ENCODE measurements at places on chromosomes 5 and 9.

- DNase-seq: peak; percentile 96
Observed at GRCh38 chr9:105244003-105244733, at the start of gene SLC44A1. Gene SLC44A1, plus strand, starts transcription at chr9:105244651. Its CDS starts 218 bp downstream, at chr9:105244869.

GRCh38 chr5:32231929-32232328 is 57.8 kb upstream of the GOLPH3 start:
- no peak for DNase-seq

DNA sequence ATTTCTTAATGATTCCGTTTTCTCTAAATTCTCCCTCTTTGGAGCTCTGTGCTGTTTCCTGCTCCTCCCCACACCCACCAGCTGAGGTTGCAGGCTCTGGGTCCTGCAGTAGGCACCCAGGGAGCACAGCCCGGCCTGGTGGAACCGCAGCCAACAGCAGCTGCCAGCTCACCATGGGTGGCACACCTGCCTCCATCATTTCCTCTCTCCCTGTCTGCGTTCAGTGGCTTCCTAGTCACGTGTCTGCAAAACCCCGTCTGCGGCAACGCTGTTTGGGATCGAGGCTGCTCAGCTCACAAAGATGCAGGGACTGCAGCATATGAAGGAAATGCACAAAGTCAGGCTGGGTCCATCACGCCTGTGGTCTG is 367.8 kb downstream of the IRX2 start:
- DNase-seq: no peak

- DNase-seq: no peak
Observed at GRCh38 chr9:21690561-21690960, 111.9 kb upstream of the MTAP start.

- DNase-seq: no peak
Observed at GRCh38 chr5:159951387-159951786, 35.1 kb downstream of the ADRA1B start.

- peak; percentile 97 for DNase-seq
Observed at GRCh38 chr9:129139993-129140396, 28.8 kb downstream of the PTPA start.

DNA sequence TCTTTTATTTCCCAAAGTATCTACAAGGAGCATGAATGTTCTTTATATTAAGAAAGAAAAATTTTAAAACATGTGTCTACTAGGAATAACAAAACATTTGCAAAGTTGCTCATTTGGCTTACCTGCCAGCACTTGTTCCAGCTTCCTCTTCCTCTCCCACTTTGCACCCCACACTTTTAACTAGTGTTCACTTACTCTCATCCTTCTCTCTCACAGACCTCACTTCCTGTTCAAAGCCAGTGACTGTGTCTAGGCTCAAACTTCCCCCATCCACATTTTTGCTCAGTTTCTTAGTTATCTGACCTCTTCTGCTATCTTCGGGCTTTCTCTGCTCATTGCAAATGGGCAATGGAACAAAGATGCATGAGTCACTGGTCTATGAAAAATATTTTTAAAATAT is 512.2 kb upstream of the ZNF462 start:
- no peak for DNase-seq

- no peak for DNase-seq
Observed at GRCh38 chr5:145867806-145868205, 5.0 kb downstream of the GRXCR2 start.

GRCh38 chr5:95644351-95645042 is 2.1 kb upstream of the RFESD start:
- DNase-seq: peak; percentile 59

DNA sequence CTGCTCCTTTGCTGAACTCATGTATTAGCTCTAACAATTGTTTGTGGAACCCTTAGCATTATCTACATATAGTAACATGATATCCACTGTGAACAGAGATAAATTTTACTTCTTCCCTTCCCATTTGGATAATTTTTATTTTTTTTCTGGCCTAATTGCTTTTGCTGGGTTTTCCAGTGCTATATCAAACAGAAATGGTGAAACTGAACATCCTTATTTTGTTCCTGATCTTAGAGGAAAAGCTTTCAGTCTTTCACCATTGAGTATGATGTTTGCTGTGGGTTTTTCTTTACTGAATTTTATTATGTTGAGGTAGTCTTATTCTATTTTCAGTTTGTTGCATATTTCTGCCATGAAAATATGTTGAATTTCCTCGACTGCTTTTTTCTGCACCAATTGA is 44.8 kb upstream of the STARD4 start:
- DNase-seq: no peak

- DNase-seq: no peak
Observed at GRCh38 chr9:117377046-117377445, 37.8 kb downstream of the ASTN2 start.

DNA sequence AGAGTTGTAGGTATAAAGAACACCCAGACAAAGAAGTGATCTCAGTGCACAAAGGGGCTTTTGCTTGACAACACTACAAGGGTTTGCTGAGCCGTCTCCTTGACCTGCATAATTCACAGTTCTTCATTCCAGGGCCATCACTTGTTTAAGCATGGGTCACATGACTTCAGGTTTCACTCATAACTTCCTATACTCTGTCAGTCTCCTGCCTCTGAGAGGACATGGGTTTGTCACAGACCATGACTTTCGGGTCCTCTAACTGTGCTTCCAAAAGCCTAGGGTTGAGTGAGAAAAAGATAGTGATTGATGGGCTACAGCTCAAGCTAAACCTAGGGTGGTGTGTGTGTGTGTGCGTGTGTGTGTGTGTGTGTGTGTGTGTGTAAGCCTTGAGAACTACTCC is 166.4 kb downstream of the CDH6 start:
- no peak for DNase-seq

DNA sequence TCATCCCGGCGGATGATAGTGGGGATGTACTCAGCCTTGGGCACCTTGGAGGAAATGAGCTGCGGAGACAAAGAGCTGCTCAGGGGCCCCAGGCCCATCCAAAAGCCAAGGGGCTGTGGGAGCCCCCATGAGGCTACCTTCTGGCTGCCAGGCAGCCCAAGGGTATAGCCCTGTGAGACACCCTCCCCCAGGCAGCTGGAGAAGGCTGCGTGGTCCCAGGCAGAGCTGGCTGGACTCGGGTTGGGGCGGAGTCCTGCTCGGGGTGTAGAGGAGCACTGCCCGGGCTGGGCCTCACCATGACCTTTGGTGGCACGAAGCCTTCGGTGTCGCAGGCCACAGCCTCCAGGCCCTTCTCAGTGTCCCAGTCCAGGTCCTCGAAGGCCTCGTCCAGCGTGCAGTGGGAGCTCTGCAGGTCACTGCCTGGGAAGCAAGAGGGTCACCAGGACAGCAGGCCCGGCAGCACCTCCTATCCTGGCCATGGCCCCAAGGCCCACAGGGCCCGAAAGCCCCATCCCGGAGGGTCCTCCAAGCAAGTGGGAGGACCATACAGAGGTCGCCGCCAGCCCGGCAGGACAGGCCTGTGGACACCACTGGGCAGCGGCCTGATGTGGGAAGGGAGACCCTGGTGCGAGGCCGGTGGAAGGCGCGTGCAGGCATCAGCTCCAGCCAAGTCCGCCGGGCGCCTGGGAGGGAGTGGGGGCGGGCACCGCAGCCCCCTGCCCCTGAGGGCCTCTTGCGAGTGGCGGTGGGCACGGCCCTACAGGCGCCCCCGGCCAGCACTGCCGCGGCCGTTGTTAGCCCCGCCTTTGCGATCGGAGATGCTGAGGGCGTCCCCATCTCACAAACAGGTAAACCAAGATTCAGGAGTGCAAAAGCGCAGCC is 6.1 kb downstream of the NSMF start:
- no peak for DNase-seq

DNA sequence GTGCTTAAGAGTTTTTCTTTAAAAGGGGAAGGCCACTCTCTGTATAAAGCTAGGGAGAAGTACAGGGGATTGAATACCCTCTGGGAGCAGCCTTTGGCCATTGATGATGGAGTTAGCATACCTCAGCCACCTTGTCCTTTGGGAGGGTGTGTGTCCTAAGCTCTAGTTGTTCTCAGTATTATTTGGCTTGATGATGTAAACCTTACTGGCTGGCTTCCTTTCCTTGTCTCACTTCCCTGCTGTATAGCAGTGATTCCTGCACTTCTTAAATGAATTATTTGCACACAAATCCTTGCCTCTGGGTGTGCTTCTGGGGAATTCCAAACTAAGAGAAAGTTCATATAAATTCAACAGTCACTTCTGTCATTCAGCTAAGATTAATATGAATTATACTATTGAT is 234.9 kb upstream of the RIOK2 start:
- no peak for DNase-seq

DNA sequence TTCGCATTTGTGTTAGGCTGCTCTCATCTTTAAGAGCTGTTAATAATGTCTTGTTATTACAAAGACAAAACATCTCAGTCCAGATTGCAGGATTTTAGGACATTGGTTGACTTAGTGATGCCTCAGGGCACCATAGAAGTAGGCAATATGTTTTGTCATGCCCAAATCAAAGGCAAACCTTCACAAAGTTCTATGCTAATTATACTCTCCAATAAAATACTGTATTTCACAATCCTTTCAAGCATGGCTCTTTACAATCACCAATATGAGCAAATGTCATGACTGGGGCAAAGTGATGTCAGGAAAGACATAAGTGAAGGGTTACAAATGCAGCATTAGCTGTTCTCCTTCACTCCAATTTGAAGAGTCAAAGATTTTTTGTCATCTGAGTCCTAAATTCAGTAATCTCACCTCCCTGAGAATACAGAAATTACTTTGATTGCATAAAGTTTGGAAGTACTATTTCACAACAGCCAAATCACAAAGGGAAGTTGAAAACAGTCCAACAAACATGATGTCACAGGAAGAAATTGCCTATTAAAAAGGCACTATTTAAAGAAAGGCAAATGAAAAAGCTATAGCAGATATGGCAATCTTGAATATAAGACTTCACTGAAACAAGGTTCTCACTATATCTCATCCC is 303.2 kb downstream of the PRR16 start:
- DNase-seq: no peak

DNA sequence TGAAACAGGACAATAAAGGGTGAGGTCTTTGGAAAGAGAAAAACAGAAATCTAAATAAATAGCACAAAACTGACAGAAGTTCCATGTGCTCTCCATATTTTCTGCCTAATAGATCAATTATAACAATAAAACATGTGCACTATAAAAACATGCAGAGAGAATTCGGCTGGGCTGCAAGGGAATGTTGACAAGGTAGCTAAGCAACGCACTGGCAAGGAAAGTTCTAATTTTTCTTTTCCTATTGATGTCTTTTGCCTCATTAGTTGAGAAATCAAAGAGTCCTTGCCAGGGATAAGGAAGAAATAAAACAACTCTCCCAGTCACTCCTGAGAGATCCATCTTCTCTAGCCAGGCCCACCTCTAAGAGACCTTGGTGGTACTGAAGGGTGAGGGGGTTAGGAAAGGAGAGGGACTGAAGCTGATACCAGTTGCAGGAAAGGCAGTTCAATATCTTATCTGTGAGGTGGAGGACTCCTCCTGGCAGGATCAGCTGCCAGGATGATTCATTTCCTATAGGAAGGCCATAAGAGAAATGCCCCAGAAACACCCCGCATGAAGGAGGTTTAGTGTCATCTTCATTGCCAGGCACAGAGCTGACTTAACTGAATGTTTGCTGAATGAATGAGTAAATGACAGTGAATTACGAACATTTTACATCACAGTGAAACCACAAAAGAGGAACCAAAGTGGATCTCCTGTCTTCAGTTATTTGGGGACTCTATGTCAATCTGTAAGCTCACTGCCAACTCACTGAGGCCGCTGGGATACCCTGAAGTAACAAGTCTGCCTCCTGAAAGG is 63.7 kb upstream of the IFNK start:
- no peak for DNase-seq

GRCh38 chr5:181261320-181262049 is 542 bp upstream of the TRIM52 start:
- DNase-seq: no peak

GRCh38 chr5:10323588-10324488 is 16.1 kb upstream of the CMBL start:
- DNase-seq: peak; percentile 43

DNA sequence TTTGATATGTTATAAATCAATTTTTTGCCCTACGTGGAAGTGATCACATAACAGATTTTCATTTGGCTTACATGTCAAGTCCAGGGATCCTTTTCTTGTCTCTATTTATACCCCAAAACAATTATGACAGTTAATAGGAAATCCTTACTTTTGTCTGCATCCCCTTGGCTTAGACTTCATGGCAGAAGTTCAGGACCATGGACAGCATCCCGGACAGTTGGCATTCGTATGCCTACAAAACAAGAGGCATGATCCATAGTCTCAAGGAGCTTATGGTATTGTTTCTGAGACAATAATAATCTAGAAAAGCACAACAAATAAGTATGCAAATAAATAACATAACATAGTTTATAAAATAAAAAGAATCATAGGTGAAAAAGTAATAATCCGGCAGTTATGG is 214.3 kb upstream of the GRIA1 start:
- peak; percentile 8 for DNase-seq

GRCh38 chr5:2566284-2566683 is 185.2 kb downstream of the IRX2 start:
- DNase-seq: no peak

DNA sequence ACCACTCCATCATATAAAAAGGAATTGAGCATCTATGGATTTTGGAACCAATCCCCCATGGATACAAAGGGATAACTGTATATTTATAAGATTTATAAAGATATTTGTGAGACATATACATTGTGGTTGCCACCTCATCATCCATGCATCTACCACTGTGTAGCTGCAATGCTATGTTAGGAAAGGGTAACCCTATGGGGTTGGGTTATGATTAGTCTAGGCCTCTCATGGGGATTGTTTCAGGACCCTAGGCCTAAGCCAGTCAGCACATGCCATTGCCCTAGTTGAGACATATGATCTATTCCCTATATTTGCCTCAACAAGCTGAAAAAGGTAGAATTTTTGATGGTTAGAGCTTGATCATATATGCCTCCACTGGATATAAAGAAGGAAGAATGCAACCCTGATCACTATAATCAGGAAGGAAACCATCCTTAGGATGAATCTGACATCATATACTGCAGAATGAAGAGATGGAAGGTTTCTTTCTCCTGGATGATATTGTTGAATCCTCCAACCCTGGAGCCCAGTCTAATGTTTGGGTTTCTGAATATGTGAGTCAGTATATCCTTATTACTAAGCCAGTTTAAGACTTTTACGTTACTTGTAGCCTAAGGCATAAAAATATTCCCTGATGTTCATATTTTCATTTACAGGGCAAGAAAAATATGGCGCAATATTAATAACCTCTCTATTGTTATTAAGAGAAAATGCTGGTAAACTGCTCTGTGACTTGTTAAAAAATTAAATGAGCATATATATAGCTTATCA is 94.2 kb downstream of the ADAMTS19 start:
- no peak for DNase-seq

DNA sequence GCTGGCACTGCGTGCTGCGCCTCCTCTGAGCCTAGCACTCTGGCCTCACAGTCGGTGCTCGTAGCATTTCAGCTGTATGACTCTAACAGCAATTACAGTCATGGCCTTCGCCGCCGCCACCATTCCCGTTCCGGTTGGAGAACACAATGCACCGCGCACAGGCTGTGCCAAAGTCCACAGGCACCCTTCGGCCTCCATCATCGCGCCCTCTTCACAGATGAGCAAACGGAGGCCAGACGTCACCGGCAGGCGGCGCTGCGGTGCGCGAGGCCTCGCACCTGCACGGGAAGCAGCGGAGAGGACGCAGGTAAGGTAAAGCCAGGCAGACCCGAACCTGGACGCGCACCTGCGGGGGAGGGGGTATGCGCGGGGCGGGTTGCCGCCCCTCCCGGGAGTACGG is 128.9 kb downstream of the BARX1 start:
- no peak for DNase-seq

Data from Caki2 (cell line).